ENCODE measurements at places on chromosomes 1 and 21. TPM values are rescaled to one million over a fixed set of nuclear protein-coding genes. Genes with fewer than 3 reads are reported as not detected.

The TP73 gene
- total RNA-seq: under 0.01 TPM

The RYR2 gene
- not detected for total RNA-seq

The FABP3 gene
- 52.1 TPM for total RNA-seq

The HES4 gene
- 3.7 TPM for total RNA-seq

The C1orf216 gene
- 17.2 TPM for total RNA-seq

The CD1E gene
- total RNA-seq: not detected

The USP33 gene
- 92.5 TPM for total RNA-seq

The TRABD2B gene
- not detected for total RNA-seq

The KRTAP11-1 gene
- not detected for total RNA-seq

The C4BPB gene
- total RNA-seq: not detected

The SH3BGR gene
- 1.00 TPM for total RNA-seq

The ZNF281 gene
- total RNA-seq: 43.6 TPM

The ARHGEF16 gene
- not detected for total RNA-seq

The AUNIP gene
- total RNA-seq: 5.6 TPM

The DISC1 gene
- total RNA-seq: 4.6 TPM

The BMP8A gene
- total RNA-seq: 0.11 TPM

The MTOR gene
- total RNA-seq: 49.4 TPM

The TTC39A gene
- total RNA-seq: 1.4 TPM

The CMPK1 gene
- 120 TPM for total RNA-seq

The RIPK4 gene
- not detected for total RNA-seq

The MROH7 gene
- 0.11 TPM for total RNA-seq

The INSRR gene
- under 0.01 TPM for total RNA-seq

The WARS2 gene
- total RNA-seq: 17.3 TPM

The LCE1D gene
- total RNA-seq: not detected

The HJV gene
- total RNA-seq: not detected

The SWT1 gene
- 8.9 TPM for total RNA-seq

The TNFRSF25 gene
- total RNA-seq: 4.5 TPM

The HFM1 gene
- 0.87 TPM for total RNA-seq

The OSCP1 gene
- 7.7 TPM for total RNA-seq

The NTNG1 gene
- total RNA-seq: 19.0 TPM

The TNFSF4 gene
- total RNA-seq: 0.66 TPM

The ANGPTL3 gene
- total RNA-seq: not detected

The SLC26A9 gene
- not detected for total RNA-seq

The TDRD10 gene
- total RNA-seq: not detected

The CELA3A gene
- not detected for total RNA-seq

The TNFSF18 gene
- total RNA-seq: 0.22 TPM

The SPRR2D gene
- total RNA-seq: not detected

The FAM72D gene
- 1.00 TPM for total RNA-seq

The OLIG2 gene
- total RNA-seq: not detected

The TIE1 gene
- total RNA-seq: 67.9 TPM

The CYP2J2 gene
- 0.33 TPM for total RNA-seq

The HSD3B1 gene
- total RNA-seq: not detected

The TAL1 gene
- total RNA-seq: not detected

The LCE1B gene
- total RNA-seq: not detected

The ITGB2 gene
- not detected for total RNA-seq

The FAM3B gene
- total RNA-seq: not detected

The OR2T33 gene
- not detected for total RNA-seq

The TNFRSF4 gene
- not detected for total RNA-seq

The MYOG gene
- not detected for total RNA-seq

Measured in uterine smooth muscle cell (primary cell).